ENCODE measurements at places on chromosomes 2 and 18.

GRCh38 chr2:230631470-230631869, 81.2 kb upstream of the CAB39 start:
- no peak for DNase-seq

- DNase-seq, result no peak
These were observed 296.5 kb downstream of the MTX2 start for GRCh38 chr2:176565641-176566323.

GRCh38 chr2:108637304-108637669, 82.0 kb upstream of the RANBP2 start:
- peak; percentile 89 for DNase-seq

- no peak for DNase-seq
These were observed 60.6 kb downstream of the CYB5A start for GRCh38 chr18:74230922-74231714.

DNA sequence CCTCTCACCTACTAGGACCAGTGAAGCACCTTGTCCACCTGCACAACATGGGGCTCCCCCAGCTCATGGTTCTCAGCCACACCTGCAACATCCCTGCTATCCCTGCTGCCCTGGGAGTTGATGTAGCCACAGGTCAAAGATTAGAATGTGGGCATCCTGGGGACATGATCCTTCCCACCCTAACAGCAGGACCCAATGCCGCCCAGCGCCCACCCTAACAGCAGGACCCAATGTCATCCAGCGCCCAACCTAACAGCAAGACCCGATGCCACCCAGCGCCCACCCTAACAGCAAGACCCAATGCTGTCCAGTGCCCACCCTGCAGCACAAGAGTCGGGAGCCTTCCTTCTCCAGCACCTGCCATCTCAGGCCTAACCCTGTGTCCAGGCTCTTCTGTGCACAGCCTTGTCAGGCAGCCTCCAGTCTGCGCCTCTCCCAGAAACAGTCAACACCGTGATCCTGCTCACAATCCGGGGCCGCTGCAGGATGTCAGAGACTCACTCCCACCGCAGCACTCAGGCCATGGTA, 237.3 kb upstream of the SALL3 start:
- DNase-seq, result no peak

- no peak for DNase-seq
These were observed 220.2 kb downstream of the PDE11A start for GRCh38 chr2:177852389-177852788.

- DNase-seq, result no peak
These were observed 77.5 kb downstream of the DIS3L2 start for GRCh38 chr2:232038881-232039485.

DNA sequence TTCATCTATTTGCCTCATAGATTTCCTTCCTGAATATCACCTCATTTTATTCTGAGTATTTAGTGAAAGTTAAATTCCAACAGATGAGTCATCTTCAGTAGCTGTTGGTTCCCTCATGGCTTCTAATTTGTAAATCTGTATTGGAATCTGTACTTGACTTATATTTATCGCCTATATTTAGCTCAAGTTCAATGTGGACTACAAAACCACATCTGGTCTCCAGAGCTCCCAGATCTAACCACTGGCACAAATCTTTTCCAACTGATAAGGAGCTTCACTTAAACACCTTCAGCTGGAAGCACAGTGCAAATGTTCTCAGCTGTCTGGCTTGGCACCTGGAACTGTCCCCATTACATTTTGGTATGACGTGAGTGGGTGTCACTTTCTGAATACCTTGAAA, 82.8 kb upstream of the DSEL start:
- DNase-seq, result peak; percentile 8

DNA sequence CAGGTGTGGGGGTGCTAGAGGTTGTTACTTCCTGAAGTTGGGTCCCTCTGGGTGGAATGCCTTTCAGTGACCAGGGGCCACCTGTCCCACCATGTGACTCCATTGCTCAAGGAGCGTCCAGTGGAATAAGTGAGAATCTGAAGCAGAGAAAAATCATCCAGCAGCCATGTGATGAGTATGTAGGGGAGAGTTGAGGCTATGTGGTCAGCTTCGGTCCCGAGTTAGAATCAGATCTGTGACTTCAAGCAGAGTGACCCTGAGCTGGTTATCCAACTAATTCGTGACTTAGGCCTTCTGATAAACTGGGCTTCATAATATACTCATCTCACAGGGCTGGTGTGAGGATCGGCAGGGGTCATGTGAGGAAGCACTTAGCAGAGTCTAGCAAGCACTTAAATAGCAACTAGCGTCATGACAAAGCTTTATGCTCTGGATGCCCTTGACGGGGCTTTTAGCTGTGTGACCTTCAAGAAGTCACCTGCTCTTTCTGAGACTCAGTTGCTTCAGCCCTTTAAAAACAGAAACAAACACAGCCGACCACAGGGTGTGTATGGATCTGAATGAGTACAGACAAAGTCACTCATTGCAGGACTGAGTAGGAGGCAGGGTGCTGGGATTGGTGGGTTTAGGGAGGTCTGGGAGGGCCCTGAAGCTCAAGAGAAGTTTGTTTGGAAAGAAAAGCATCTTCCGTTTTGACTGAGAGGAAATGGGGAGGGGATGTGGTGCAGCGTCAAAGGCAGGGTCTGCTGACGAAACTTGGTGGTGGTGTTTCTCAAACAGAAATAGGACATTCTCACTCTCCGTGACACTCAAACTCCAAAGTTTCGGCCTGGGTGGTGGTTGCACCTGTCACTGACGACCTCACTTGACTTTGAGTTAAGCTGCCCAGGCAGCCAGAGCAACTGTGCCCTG, 264.0 kb upstream of the CXCR4 start:
- no peak for DNase-seq

DNA sequence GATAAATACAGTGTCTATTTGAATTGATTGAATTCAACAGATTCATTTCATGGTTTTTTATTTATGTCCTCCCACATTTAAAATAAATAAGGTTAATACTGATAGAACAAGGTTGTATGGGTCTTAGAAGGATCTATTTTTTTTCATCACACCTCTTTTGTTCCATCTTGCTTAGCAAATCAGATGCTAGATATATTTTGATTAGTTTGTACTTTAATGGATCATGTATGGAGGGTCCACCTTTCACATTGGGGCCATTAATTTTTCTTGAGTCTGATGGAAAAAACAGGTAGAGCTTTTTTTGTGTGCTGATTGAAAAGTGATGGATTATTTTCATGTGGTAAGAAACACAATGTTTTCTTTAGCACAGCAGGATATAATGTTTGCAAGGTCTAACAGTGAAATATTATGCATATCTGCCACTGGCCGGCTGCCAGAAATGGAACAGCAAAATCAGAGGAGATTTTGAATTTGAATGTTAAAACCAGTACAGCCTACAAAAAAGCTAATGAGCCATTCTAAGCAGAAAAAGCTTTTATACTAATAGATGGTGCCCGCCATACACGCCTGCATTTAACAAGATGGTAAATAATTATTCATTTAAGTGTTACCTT, 188.1 kb upstream of the ETAA1 start:
- DNase-seq, result no peak

GRCh38 chr2:130765464-130765863, 10.1 kb downstream of the AMER3 start:
- DNase-seq, result no peak

GRCh38 chr2:200961674-200962073, 1.8 kb downstream of the ORC2 start:
- DNase-seq, result no peak

- DNase-seq, result no peak
These were observed 98.9 kb upstream of the SEC11C start for GRCh38 chr18:59040770-59041148.

GRCh38 chr18:13611601-13612195, 114.7 kb downstream of the FAM210A start:
- DNase-seq, result no peak

DNA sequence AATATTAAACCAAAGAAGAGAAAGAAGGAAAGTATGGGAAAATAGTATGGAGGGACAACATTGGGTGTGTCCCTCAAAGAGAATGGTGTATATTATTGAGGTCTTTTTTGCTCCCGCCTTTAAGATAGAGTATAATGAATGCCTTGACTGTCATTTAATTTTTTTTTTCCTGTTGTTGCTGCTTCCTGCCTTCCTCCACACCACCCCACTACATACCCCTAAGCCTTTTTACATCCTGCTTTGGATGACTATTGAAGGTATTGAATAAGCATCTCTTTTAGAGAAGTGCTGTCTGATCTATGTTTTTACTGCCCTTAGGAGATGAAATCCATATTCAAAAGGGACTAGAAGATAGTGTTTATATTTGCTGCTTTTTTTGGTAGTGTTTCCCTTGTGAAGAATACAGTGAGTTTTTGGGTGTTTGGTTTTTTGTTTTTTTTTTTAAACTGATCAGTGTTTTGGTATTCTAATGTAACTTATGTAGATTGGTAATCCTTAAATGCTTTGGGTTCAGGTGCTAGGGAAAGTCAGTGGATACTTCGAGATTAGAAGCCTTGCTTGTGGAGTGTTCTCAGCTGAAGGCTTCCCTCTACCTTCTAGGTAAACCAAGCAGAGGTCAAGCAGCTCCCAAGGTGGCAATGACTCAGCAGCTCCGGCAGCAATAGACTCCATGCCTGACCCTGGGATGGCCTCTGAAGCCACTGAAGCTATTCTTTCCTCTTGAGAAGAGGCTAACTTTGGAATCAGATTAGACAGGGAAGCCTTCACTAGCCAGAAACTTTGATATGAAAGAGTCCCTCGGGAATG, 5.0 kb downstream of the FZD7 start:
- peak; percentile 60 for DNase-seq

DNA sequence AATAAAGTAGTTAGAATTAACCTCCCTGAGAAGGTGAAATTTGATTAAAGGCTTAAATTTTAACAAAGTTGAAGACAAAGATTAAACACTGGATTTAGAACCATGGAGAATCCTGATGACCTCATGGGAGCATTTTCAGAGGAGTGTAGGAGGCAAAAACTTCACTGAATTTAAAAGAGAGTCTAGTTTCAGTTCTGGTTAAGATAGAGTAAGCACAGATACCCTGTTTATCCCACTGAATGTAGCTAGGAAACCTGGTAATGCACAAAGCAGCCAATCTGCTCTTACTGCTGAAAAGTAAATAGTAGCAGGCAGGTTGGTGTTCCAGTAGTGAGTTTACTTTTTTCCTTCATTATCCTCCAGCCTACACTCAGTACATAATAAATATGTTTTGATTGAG, 654.9 kb upstream of the SYT4 start:
- DNase-seq, result no peak

GRCh38 chr18:77124452-77124922, 8.1 kb downstream of the MBP start:
- no peak for DNase-seq

GRCh38 chr18:56576826-56577573, 61.4 kb downstream of the TXNL1 start:
- peak; percentile 18 for DNase-seq

GRCh38 chr2:234708091-234708683, 211.3 kb upstream of the ARL4C start:
- DNase-seq, result no peak

GRCh38 chr2:204869132-204869823, 324.0 kb downstream of the PARD3B start:
- no peak for DNase-seq

DNA sequence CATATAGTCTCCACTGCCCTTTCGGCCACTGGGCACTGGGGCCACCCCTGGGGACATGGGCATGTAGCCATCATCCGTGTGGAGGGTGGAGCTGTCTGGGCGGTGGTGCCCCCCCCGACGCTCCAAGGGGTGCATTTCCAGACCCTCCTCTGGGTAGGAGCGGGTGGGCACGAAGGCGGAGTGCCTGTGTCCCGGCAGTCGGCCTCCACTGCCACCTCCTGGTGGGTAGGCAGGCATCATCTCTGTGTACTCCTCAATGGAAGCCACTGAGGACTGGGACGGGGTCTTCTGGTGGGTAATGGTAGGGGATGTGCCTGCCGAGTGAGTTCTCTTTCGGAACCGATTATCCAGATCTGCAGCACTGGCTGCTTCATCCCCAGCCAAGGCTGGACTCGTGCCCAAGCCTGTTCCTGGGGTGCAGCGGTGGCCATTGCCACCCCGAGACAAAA, 2.8 kb downstream of the IRS1 start:
- DNase-seq, result no peak

DNA sequence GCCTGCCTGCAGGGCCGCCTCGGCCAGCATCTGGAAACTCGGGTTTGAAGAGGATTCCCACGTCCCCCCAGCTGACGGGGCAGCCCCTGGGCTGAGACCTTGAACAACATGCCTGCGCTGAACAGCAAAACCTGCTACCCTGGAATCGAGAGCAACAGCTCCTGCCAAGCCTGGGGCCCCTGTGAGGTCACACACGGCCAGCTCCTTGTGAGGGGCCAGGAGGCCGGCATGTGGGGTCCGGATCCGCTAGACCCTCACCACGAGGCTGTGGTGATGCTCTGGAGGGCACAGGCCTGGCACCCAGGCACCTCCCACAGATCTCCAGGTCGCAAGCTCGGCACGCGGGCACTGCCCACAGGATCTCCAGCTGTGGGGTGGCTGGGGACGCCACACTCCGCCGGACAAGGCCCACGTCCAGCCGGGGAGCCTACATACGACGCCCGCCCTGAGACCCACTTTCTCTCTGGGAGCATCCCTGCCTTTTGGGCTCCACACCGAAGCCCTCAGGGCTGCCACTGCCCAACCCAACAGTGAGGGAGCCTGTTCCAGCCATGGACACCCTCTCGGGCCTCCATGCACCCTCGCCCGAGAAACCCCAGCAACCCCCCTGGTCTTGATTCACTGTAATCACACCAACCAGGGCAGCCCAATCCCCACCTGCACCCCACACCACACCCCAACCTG, 34.1 kb downstream of the SLC66A2 start:
- no peak for DNase-seq

DNA sequence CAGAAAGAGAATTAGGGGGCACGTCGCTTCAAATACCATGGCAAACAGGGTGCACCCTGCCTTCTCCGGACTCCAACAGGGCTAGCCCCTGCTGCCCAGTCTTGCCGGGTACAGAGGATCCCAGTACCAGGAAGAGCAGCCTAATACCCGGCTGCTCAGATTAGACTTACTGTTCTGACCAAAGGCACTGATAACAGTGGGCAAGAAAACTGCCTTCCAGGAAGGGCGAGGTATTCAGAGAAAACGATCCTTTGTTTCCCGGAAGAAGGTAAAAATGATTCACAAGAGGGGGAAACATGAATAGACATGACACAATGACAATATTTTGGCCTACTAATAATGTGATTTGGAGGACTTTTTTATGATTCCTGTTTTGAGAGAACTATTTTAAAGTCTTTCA, 99.9 kb downstream of the SS18 start:
- no peak for DNase-seq

DNA sequence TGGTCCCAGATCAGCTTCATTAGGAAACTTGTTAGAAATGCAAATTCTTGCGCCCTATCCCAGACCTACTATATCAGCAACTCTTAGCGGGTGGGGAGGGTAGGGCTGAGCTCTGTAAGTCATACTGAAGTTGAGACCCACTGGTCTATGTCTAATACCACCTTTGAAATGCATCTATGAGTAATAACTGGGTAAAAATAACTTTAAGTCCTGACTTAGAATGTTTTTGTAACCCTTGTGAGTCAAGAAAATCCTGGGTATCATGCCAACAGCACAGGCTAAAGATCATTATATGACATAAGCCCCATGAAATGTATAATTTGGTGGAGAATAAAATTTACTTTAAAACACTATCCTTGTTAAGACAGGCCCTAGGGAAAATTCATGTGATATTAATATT, 41.4 kb downstream of the PRKD3 start:
- peak; percentile 57 for DNase-seq

GRCh38 chr2:73930386-73930785, 3.7 kb downstream of the DGUOK start:
- no peak for DNase-seq

GRCh38 chr2:74583504-74583903, 29.0 kb downstream of the DOK1 start:
- peak; percentile 71 for DNase-seq

- no peak for DNase-seq
These were observed 18.9 kb downstream of the AOX1 start for GRCh38 chr2:200604571-200605255.

Data from A172 (cell line).